ENCODE measurements at places on chromosomes 13 and 19.

DNA sequence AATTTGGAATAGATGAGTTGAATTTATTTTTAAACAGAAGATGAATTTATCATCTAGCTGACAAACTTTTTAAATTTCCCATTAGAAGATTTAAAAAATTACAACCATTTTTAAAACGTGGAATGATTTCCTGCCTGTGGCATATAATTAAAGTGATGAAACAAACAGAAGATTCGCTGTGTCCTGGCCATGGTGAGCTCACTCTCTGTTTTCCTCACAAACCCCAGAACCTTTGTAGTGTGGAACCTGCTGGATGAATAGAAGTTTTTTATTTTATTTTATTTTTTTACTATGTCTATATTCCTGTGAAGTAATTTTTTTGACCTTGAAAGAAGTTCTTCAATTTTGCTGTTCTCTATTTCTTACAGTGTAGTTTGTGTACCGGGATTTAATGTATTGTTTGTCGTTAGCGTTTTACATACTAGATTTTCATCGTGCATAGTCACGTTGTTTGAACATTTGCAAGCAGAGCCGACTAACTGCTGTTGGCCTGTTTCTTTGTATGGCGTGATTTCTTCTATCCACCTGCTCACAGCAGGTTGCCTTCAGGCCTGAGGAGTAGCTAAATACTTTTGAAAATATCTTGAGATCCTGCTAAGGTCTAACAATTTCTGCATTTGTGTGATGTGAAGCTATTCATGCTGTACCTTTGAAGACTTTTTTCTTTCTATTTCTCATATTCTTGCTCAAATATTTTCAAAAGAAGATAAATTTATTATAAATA is 149.2 kb downstream of the GGACT start:
- DNase-seq: no peak

- no peak for DNase-seq
Observed at GRCh38 chr19:14540741-14541525, 11.5 kb downstream of the TECR start.

GRCh38 chr19:43545276-43545675 is 12.3 kb downstream of the ZNF575 start:
- no peak for DNase-seq

DNA sequence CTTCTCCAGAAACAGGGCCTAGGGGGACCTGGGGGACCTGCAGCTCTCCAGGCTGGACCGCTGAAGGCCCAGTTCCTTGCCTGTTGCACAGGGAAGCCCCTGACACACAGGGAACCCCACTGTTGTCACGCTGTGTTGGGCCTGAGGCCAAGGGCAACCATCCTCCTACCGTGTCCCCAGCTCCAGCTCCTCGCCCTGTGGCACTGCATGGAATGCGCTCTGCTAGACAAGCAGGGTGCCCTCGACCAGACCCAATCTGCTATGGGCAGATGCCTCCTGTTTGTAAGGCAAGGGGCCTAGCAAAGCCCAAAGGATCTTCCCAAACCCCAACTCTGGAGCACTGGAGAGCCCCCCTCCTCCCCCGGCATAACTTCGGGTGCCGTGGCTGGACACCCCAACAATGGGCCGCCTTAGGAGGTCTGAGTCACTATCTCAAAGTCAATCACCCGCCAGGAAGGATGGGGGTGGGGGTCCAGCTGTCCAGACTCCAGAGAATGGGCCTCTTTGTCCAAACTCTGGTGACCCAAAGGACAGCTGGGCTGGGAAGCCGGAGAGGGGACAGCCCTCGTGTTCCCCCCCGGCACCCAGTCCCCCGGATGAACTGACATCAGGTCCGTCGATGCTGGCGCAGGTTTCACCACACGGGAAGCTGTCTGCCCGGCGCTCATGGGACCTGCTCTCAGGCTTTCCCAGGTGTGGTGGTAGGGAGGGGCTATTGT is 3.7 kb downstream of the BRSK1 start:
- DNase-seq: no peak

DNA sequence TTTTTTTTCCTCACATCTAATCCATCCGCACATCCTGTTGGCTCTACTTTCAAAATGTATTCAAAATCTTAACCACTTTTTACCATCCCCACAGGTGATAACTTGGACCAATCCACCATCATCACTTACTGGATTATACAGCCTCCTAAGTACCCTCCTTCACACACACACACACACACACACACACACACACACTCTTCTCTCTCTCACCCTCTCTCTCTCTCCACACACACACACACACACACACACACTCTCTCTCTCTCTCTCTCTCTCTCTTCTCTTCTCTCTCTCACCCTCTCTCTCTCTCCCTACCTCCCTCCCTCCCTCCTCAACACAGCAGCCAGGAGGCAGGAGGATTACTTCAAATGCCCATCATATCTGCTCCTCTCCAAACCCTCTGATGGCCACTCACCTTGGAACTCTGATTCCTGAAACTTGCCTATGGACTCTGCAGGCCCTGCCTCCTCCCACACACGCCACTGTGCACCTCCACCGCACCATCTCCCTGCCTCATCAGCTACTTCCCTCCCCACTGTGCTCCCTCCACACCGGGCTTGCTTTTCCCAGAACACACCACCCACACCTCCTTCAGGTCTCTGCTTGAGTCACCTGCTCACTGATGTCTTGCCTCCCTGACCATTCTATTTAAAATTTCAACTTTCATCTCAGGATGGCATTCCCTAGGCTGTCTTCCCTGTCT is 39.7 kb downstream of the RCBTB2 start:
- no peak for DNase-seq

DNA sequence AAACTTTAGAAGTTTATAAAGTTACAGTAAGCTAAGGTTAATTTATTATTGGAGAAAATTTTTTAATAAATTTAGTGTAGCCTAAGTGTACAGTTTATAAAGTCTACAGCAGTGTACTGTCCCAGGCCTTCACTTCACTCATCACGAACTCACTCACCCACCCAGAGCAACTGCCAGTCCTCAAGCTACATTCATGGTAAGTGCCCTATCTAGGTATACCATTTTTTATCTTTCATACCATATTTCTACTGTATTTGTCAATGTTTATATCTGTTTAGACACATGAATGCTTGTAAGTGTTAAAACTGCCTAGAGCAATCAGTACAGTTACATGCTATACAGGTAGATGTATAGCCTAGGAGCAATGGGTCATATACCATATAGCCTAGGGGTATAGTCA is 12.5 kb downstream of the INTS6 start:
- no peak for DNase-seq

GRCh38 chr13:95185311-95185710 is 115.9 kb downstream of the ABCC4 start:
- DNase-seq: no peak

- no peak for DNase-seq
Observed at GRCh38 chr19:8404391-8405151, 8.5 kb upstream of the MARCHF2 start.

- DNase-seq: no peak
Observed at GRCh38 chr13:44930963-44931623, 58.2 kb downstream of the NUFIP1 start.

DNA sequence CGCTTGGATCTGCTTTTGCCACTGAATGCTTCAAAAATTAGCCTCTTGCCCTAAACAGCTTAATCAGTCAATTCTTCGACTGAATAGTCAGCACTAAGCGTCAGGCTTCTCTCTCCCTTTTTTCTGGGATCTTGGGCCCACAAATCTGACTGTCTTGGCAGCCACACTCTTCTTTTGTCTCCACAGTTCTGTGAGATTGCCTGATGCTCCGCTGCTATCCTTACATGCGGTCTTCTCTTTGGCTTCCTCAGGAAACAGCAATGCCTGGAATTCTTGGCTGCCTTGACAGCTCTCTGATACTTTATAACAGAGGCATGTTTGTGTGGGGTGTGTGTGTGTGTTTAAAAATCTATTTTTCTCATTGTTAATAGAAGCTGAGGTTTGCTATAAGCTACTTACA is 32.6 kb downstream of the ERCC5 start:
- DNase-seq: no peak

- no peak for DNase-seq
Observed at GRCh38 chr19:17394891-17395415, 957 bp upstream of the CCDC194 start.

- no peak for DNase-seq
Observed at GRCh38 chr19:53982611-53983010, 8.8 kb upstream of the CACNG6 start.

- no peak for DNase-seq
Observed at GRCh38 chr13:111242585-111242984, 77.9 kb upstream of the TEX29 start.

GRCh38 chr19:4980838-4981680 is 12.1 kb downstream of the KDM4B start:
- DNase-seq: no peak
